ENCODE measurements at places on chromosomes 1 and 21. TPM values are rescaled to one million over a fixed set of nuclear protein-coding genes. Genes with fewer than 3 reads are reported as not detected.

GRCh38 chr1:231836227-231836893 lies 209.8 kb downstream of the DISC1 start:
- no peak for DNase-seq

DNA sequence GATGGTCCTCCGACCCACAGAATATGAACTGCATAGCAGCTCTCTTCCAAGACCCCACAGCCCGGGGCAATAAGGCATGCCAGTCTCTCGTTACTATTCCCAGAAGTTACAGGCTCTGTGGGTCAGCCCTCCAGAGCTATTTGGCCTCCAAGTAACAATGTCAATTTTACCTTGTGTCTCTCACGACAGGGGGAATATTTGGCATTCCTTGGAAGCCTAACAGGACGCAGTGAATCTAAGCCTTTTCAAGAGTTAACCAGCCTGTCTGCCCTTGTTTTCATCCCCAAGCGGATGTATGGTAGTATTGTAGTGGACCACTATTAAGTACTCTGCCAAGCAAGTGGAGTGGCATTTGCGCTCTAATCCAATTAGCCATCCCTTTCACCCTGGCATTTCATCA lies 24.4 kb upstream of the GNG4 start:
- DNase-seq = no peak

IQCC gene
- 4.0 TPM for total RNA-seq

DUSP23 gene
- total RNA-seq = 59.7 TPM

LINGO4 gene
- total RNA-seq = not detected
